ENCODE measurements at places on chromosomes 5 and 9.

DNA sequence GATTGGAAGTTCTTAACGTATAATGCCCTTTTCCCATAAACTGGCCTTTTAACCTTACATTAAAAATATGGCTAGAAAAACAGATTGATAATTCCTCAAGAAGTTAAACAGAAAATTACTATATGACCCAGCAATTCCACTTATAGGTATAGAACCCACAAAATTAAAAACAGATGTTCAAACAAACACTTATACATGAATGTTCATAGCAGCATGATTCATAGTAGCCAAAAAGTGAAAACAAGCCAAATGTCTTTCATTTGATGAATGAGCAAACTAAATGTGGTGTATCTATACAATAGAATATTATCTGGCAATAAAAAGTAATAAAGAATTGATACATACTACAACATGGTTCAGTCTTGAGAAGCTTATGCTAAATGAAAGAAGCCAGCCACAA, 35.5 kb downstream of the POU5F2 start:
- DNase-seq: no peak

- DNase-seq: peak; percentile 36
Observed at GRCh38 chr5:119355244-119355638, 578 bp upstream of the TNFAIP8 start.

DNA sequence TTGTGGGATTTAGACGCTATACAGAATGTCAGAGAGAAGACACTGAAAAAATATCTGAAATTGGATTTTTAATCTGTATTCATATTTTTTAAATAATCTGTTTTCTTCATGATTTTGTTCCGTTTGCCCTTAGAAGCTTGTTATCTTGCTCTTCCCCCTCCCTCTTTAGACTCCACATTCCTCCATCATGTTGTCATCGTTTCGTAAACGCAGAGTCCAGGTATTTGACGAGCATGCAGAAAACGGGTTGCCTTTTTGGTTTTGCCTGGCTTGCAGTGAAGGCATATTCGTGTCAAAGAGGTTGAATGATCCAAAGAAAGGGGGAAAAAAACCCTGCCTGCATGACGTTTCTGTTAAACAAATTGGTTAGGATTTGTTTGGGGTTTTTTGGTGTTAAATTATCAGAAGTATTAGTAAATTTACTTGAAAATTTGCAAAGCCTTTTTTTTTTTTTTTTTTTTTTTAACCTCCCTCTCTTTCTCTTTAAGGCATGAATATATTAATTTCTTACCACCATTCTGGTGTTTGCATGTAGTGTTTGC, 2.9 kb downstream of the SPTAN1 start:
- DNase-seq: no peak

DNA sequence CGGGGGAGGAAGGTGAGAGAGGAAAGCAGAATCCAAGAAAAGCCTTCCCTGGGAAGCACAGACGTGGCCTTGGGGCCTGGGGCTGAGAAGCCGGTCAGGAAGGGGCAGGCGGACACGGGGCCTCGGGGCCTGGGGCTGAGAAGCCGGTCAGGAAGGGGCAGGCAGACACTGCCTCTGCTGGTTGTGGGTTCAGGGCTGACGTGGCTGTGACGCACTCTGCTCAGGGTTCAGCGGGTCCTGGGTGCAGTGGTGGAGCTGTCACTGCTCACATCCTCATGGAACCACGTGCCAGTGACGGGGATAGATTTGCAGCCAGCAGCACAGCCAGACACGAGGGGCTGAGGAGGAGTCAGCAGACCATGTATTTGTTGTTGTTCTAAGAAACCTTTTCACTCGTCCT, 12.8 kb downstream of the PAEP start:
- no peak for DNase-seq

GRCh38 chr5:158165647-158166046, 306.7 kb upstream of the CLINT1 start:
- DNase-seq: no peak

GRCh38 chr5:143550986-143551630, 147.6 kb upstream of the NR3C1 start:
- DNase-seq: no peak

- DNase-seq: no peak
Observed at GRCh38 chr9:125447202-125447802, 185.7 kb downstream of the GAPVD1 start.

GRCh38 chr9:135508211-135508820, 7.8 kb downstream of the MRPS2 start:
- no peak for DNase-seq

DNA sequence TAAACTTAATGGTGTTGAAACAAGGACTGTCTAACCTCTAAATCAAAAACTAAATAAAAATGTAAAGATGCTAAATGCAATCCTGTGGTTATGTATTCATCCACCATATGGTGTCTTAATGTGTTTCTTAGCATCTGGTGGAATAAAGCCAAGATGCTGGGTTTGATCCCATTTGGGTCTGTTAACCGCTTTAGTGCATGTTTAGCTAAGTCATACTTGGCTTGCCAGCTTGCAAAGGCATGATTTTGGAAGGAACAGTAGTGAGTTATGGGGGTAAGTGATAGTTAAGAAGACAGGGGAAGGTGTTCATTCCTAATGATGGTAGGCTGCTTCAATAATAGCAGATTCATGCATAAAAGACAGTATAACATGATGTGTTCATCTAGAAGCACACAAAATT, 139.0 kb upstream of the SLC27A6 start:
- DNase-seq: no peak

DNA sequence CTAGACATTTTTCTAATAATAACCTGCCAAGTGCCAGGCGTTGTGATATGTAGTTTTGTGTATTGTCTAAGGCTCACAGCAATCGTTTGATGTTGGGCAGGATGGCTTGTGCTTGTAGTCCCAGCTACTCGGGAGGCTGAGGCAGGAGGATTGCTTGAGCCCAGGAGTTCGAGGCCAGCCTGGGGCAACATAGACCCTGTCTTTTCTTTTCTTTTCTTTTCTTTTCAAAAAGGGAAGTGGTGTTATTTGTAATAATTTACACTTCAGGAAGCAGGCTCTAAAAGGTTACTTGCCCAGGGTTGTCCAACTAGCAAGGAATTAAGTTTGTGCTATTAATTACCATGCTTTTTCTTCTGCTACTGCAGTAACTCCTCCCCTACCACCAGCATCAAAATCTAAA, 3.2 kb downstream of the ZNF131 start:
- DNase-seq: no peak

DNA sequence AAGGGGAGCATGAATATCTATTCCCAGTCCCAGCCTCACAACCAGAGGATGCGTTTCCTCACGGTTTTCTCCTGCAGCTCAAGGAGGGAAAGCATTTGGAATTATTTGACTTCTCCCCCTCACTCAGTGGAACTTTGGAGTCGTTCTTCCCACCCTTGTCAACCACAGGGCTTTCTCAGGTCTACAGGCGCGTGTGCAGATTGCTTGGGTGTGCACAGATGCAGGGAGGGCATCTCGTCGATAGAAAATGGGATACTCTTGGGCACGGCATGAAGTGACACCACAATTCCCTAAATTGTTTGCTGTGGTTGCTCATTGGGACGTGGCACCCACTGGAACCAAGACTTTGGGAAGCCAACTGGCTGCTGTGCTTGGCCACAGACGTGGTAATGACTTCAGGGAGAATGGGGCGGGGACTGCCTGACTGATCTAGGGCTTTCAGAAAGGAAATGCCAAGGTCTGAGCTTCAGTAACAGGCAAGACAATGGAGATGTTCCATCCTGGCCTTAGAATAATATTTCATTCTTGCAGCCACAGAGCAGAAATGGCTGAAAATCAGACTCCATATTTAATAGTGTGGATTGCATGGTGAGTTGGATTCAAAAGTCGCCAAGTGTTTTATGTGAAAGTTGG, 12.2 kb upstream of the OBP2B start:
- DNase-seq: no peak

DNA sequence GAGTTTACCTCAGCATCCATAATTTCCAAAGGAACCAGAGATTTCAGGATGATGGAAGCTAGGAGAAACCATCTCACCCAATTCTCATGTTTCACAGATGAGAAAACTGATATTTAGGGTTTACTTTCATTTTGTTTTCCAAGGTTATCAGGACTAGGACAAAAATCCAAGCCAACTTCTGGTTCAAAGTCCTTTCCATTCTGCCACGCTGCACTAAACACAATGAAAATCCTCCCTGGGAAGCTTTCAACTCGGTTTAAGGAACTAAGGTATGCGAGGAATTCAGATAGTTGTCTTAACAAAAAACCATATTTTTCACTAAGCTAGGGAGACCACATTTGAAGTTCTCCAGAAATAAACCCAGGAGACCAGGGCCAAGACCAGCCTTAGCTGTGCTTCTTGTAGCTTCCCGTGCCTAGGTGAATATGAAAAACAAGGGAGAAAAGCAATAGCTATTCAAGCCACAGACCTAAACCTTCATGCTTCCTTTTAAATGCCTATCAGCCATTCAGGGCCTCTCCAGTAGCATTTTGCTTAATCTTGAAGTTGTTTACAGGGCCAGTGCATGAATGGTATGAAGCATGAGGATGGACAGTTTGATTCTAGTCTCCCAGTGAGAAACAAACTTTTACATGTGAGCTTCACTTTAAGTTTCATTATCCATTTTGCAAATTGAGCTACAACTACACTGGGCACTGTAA, 167.9 kb downstream of the DENND1A start:
- no peak for DNase-seq

GRCh38 chr5:89733772-89734171, 675.8 kb downstream of the CETN3 start:
- no peak for DNase-seq

DNA sequence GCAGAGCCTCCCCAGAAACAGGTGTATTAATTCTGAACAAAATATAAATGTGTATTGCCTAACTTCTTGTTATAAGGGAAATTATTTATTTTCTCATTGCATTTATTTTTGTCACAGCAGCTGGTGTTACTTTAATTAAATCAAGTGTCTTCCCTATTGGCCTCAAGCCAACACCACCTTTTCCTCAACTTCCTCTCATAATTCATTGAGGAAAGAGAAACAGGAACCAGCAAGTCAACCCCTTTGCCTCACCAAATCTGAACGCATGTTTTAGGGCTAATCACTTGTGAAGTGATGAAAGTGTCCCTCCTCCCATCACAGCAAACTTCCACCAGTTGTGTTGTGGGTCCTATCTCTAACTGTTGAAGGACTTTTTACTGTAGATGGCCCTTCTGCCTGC, 73.1 kb downstream of the DIRAS2 start:
- no peak for DNase-seq

GRCh38 chr9:85451680-85452079, 290.1 kb downstream of the AGTPBP1 start:
- no peak for DNase-seq

GRCh38 chr5:55680353-55680752, 31.8 kb downstream of the SLC38A9 start:
- no peak for DNase-seq

DNA sequence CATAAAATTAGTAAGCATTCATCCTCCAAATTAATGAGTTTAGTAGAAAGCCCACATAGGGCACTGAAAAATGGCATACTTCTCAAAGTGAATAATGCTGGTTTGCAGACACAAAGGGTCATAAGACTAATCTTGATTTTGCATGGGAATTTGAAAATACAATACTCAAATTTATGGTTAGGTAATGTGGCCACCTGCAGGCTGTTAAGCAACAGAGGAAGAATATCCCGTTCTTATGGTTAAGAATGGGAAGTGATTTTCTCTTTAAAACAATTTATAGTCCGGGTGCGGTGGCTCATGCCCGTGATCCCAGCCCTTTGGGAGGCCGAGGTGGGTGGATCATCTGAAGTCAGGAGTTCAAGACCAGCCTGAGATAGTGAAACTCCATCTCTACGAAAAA, 9.4 kb upstream of the PLCXD3 start:
- DNase-seq: no peak

DNA sequence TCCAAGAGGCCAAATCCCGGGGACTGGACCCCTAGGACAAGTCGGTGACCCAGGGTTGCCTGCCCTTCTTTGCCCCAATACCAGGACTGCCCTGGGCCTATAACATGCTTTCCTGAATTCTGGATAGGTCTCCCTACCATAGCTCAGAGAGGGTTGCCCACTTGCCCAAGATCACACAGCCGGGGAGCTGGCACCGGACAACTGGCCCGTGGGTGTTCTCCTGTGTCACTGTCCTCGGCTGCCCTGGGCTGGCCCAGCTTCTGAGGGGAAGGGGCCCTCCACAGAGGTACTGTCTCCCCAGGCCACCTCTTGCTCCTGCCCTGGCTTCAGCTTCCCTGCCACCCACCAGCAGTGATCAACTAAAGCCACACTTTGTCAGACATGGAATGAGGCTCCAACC, 28.8 kb upstream of the TTLL11 start:
- no peak for DNase-seq

DNA sequence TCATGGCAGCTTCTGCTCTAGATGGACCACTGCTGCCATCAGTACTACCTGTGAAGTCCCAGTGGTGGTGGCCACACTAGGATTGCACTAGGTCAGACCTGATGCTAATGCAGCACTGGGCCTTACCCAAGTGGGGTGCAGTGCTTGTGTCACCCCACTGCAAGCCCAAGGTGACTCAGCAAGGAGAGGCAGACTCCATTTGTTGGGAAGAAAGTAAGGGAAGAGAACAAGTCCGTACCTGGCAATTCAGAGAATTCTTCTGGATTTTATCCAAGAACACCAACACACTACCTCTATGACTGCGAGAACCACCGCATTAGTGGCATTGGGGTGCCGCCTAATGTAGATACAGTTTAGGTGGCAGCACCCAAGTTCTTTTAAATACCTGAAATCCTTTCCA, 34.0 kb upstream of the TYRP1 start:
- no peak for DNase-seq

DNA sequence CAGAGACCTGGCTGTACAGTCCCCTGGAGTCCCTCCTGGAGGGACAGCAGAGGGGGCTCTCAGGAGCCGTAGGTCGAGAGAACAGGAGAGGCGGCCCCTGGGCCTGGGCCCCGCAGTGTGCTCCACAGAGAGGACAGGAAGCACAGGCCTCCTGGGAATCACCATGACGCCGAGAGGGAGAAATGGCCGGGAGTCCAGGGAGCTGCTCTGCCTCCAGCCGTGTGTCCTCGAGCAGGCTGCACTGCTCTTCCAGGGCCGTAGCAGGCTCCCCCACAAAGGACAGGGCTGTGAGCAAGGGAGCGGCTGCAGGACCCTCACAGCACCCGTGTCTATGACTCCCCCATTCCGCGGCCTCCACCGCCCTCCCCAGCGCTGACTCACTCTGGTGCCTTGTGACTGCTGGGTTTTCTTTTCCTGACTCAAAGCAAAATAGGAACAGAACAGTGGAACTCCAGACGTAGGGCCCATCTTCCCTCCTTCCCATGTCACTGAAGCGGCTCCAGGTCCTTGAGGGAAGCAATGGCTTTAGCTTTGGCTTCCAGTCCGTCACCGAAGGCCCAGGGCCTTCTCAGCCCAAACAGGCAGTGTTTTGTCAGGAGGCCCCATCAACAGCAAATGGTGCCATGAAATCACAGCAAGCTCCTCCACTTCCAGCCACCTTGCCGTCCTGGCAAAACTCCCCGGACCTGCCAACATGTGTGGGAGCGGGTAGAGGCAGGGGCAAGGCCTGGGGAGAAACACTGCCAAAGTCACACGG, 114.2 kb downstream of the LHFPL2 start:
- DNase-seq: no peak
